CD4-positive, alpha-beta T cell treated with Interferon alpha-2 for 1 hour (primary cell): ENCODE measurements at places on chromosomes 16 and 17.

DNA sequence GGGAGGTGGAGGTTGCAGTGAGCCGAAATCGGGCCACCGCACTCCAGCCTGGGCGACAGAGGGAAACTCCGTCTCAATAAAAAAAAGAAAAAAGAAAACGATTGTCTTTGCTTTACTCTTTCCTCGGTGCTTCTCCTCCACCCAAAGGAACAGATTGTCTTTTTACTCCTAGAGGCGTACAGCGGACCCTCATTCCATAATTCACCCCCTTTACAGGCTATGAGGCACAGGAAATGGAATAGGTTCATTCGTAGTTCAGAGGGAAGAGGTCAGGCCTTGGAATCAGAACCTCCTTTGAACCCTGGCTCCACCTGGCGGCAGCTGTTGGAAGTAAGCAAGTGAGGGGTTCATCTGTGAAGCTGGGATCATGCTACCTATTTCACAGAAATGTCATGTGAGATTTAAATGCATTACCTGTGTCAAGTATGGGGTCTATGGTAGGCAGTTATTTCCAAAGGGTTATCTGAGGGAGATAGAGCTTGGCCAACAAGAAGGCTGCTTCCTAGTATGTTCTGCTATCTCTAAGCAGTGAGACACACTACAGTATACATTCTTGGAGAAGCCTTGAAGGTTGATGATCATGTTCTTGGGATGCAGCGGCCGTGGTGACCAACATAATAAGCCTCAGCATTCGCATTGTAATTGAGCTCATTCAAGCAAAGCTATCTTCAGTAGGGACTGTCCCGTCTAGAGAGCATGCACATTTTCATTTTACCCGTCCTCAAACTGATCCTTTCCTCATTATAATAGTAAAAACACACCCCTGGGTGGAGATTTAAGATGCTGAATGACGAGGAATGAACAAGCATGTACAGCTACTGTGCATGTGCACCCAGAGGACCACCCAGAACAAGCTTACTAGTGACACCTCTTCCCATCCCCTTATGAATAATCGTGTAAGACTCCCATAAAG, 18.7 kb upstream of the ZNF689 start:
- peak; percentile 82 for DNase-seq

GRCh38 chr16:49504626-49505025, 131.0 kb downstream of the C16orf78 start:
- DNase-seq = no peak

GRCh38 chr17:14739656-14740431, 439.0 kb downstream of the HS3ST3B1 start:
- DNase-seq = no peak

DNA sequence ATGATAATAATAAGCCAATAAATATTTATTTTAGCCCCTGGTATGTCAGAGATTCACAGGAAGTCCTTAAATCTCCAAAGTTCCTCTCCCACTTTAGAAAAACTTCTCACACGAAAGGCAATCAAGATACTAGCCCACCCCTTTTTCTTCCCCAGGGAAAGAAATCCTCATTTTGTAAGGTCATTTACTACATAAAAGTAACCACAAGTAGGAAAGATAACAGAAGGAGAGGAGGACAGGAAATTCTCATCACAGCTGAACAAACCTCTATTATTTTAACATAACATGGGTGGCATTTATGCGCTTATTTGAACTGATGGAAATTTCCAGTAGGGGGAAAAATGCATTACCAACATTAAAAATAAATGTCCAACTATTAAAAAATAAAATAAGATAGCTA, 3.4 kb downstream of the FAM222B start:
- no peak for DNase-seq

DNA sequence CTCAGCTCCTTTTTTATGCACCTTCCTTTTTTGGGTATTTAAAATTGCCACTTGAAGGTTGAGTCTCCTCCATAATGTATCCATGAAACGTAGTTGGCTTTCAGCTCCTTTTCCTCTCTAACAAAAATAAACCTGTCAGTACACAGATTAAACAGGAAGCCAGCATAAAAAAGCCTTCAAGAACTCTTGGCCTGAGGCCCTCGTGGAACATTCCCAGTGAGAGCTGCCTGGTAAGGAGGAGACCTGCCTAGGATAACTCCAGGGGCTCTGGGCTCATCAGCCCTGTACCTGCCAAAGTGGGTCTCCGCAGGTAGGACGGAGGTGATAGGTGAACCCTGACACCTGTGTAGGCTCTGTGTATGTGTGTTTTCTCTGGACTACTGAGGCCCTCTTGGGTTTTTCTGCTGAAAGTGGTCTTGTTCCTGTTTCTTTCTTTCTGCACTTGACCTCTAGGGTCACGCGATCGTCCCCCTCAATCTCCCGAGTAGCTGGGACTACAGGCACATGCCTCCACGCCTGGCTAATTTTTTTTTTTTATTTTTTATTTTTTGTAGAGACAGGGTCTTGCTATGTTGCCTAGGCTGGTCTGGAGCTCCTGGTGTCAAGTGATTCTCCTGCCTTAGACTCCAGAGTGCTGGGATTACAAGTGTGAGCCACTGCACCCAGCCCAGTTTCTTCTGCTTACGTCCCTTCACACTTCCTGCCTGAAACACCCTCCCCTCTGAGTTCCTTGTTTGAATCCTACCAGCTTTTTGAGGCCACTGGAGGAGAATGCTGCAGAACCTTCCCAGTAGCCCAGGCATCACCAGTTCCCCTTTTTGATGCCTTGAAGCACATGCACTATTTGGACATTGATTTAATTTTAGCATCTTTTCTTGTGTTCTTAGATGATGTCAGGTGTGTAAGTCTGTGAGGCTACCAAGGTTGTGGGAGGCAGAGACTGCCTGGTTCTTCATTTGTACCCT, 9.8 kb downstream of the PGS1 start:
- peak; percentile 71 for DNase-seq

DNA sequence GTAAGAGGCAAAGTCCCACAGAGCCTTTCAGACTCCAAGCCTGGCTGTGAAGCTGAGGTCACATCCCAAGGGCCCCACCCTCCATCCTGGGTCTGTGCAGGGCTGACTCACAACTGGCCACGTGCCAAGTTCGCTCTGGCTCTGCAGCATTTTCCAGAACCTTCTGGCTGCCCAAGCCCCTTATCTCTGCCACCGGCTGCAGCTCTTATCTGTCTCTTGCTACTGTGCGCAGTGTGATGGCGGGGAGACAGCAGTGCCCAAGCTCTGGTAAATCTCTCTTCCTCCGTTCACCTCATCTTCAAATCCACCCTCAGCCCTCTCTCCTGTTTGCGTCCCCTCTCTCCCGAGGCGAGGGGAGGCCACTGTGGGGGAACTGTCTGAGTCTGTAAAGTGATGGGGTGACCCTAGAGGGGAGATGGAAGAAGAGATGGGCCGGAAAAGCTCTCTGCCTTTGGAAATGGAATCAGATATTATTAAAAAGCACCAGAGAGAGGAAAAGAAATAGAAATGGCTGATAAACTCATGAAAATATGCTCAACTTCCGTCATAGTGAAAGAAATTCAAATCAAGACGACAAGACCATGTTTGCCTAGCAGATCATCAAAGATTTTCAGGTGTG, 162.7 kb upstream of the CDC42EP4 start:
- peak; percentile 17 for DNase-seq

DNA sequence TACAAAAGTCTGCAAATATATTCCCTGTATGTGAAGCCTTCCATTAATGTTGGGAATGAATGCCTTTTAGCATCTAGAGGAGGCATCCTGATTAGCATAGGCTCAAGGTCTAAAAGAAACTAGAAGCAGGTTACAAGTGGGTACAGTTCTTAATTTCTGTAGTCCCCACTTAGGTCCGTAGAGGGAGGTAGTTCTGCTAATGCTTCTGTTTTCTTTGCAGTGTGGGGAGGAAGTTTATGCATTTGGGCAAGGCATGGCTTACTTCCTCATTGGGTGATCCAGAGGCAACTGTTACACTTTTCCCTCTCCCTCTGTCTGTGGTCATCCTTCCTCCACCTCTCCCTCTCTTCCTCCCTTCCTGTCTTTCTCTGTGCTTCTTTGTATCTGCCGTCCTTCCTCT, 108.4 kb upstream of the ZKSCAN2 start:
- DNase-seq = no peak

GRCh38 chr16:659618-660017, 8.3 kb upstream of the RHOT2 start:
- DNase-seq = no peak

GRCh38 chr17:2111691-2112090, 56.8 kb downstream of the HIC1 start:
- DNase-seq = no peak

- DNase-seq = no peak
These were observed 15.4 kb upstream of the RMI2 start for GRCh38 chr16:11329891-11330290.

DNA sequence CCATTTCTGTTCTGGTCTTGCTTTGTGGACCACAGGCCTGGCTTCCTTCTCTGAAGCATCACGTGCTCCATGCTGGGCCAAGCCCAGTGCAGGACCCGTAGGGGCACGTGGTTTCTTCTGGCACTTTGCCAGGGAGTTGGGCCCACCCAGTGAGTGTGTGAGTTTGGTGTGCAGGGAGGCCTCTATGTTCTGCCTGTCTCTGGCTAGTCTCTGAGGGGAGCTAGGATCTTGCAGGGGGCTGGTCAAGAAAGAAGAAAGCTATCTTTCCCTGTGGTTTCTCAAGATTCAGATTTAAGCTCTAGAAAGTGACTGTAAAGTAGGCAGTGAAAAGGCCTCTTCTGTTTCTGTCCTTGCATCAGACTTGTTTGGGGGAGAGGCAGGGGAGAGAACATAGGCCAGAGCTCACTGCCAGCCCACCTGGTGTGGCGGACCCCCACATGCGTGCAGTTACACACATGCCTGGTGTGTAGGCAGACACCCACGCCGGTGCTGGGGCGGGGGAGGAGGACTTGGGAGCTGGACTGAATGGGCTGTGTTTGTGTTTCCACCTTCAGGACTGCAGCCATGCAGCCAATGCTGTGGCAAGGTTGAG, 11.8 kb downstream of the LASP1 start:
- peak; percentile 28 for DNase-seq

DNA sequence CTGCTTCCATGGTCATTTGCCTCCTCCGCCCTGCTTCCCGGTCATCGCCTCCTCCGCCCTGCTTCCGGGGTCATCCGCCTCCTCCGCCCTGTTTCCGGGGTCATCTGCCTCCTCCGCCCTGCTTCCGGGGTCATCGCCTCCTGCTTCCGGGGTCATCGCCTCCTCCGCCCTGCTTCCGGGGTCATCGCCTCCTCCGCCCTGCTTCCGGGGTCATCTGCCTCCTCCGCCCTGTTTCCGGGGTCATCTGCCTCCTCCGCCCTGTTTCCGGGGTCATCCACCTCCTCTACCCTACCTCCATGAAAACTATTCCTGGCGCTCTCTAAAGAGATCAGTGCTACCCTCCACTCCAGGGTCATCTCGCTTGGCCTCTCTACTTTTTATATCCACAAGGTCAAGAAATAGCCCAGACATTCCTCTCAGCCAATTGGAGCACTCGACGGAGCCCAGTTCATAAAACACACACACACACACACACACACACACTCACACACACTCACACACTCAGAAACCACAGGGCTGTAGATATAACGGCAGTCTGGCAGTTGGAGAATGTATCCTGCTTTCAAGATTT, 44.8 kb downstream of the TRARG1 start:
- peak; percentile 41 for DNase-seq

DNA sequence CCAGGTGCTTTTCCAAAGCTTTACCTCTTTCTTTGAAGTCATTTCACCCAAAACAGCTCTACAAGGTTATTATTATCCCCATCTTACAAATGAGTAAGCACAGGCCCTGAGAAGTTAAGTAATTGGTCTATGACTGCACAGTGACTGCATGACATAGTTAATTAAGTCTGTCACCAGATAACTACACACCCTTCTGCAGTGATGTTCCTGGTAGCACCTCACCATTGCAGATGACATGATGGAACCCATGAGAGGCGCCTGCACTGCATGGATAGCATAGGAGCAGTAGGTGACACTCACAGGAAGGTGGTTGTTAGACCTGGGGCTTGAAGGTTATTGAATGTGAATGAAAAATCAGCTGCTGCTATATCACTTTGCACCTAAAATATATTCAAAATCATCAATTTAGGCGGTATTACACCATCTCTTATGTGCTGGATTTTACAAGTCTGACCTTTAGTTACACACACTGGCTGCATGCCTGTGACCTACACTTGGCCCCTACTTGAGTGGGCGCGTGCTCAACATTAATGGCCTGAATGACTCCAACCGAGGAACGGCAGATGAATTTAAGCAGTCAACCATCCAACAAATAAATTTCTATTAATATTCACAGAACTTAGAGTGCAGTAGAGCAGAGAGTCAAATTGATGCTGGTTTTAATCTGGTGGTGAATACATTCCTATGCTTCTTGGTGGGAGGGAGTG, 239.6 kb downstream of the CDH11 start:
- no peak for DNase-seq

- no peak for DNase-seq
These were observed 15.1 kb downstream of the NQO1 start for GRCh38 chr16:69711115-69711740.

GRCh38 chr17:61064087-61064951, 335.3 kb upstream of the TBX2 start:
- no peak for DNase-seq

GRCh38 chr17:1067282-1067956, 70.5 kb downstream of the TIMM22 start:
- DNase-seq = no peak

DNA sequence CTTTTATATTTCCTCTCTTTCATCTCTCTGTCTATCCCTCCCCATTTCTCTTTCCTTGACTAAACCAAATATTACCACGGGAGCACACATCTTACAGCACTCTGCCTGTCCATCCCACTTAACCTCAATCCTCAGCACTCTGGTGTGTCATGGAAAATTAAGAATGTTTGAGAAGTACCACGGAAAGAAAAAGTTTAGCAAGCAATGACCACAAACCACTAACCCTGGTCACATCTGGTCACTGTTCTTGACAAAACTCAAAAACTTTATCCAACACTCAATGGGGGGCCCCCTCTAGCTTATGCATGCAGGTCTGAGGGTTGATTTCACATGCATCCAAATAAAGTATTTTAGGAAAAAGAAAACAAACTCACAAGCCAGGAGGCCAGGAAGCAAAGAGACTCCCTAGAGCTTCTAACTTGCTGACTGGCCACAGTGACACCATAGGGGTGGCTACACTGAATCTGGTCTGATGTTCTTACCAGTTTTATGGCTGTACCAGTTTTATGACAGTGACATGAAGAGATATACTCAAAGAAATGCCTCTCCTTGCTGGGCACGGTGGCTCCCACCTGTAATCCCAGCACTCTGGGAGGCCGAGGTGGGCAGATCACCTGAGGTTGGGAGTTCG, 229.2 kb downstream of the STX8 start:
- DNase-seq = no peak

DNA sequence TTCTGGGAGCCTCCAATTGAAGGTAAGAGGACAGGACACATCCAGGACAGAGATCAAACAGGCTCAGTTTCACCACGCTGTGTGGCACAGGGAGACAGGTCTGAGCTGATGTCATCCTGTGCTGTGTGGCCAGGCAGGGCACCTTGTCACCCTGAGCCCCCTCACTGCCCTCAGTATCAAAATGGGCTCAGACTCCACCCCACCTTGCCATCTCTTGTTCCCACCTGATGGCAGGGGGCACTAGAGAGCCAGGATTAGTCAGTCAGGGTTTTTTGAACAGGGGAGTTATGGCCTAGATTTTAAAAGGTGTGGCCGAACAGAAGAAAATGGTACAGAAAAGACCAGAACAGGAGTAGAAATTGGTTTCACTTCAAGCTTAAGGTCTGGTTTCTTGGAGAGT, 2.6 kb downstream of the KAT2A start:
- DNase-seq = peak; percentile 28

GRCh38 chr17:76550712-76551615, 11.1 kb downstream of the PRCD start:
- no peak for DNase-seq

GRCh38 chr17:39628655-39629493, 2.1 kb downstream of the PPP1R1B start:
- no peak for DNase-seq
